ENCODE measurements at places on chromosomes 2 and 18. TPM values are rescaled to one million over a fixed set of nuclear protein-coding genes. Genes with fewer than 3 reads are reported as not detected.

The LCT gene
- total RNA-seq = not detected

The CYS1 gene
- total RNA-seq = 27.8 TPM

The CCDC68 gene
- total RNA-seq = 9.8 TPM

The MTCL1 gene
- total RNA-seq = 182 TPM

The M1AP gene
- total RNA-seq = 2.0 TPM

The GRHL1 gene
- 7.2 TPM for total RNA-seq

The ASPRV1 gene
- total RNA-seq = 1.1 TPM

The TYMS gene
- total RNA-seq = 5.8 TPM

The SPRED2 gene
- total RNA-seq = 34.7 TPM

The STPG4 gene
- total RNA-seq = 0.20 TPM

The FEV gene
- not detected for total RNA-seq

The KIAA2012 gene
- total RNA-seq = not detected

The UPP2 gene
- not detected for total RNA-seq

The ETAA1 gene
- 13.9 TPM for total RNA-seq

The AMER3 gene
- total RNA-seq = 0.03 TPM

The NYAP2 gene
- 0.06 TPM for total RNA-seq

The CYP26B1 gene
- 2.2 TPM for total RNA-seq

The NRP2 gene
- 146 TPM for total RNA-seq

The C2orf15 gene
- 5.8 TPM for total RNA-seq

The ABCG8 gene
- total RNA-seq = 2.6 TPM

The GTF2A1L gene
- 6.2 TPM for total RNA-seq

The CYRIA gene
- total RNA-seq = 7.0 TPM

The TUBB8B gene
- not detected for total RNA-seq

The CPO gene
- 0.23 TPM for total RNA-seq

The HAAO gene
- 20.9 TPM for total RNA-seq

The CNTNAP5 gene
- total RNA-seq = 31.7 TPM

The SALL3 gene
- 0.17 TPM for total RNA-seq

The PTH2R gene
- 1.1 TPM for total RNA-seq

The AGXT gene
- total RNA-seq = 1.6 TPM

The SERPINB7 gene
- 0.17 TPM for total RNA-seq

The BCS1L gene
- 36.4 TPM for total RNA-seq

The MSH6 gene
- 46.3 TPM for total RNA-seq

The VSNL1 gene
- total RNA-seq = 0.23 TPM

The ASXL3 gene
- total RNA-seq = 12.2 TPM

The CAD gene
- total RNA-seq = 26.7 TPM

The ANTXR1 gene
- 142 TPM for total RNA-seq

The CXCR2 gene
- total RNA-seq = 0.69 TPM

The POMC gene
- total RNA-seq = 6.8 TPM

The INPP5D gene
- 30.4 TPM for total RNA-seq

The LRRTM4 gene
- total RNA-seq = 0.23 TPM

The CCDC102B gene
- 9.4 TPM for total RNA-seq

The POTEJ gene
- not detected for total RNA-seq

The DGUOK gene
- total RNA-seq = 45.4 TPM

The TET3 gene
- total RNA-seq = 19.3 TPM

The VAMP5 gene
- 48.8 TPM for total RNA-seq

The SLC38A11 gene
- 63.3 TPM for total RNA-seq

Data from mucosa of gallbladder (tissue), 1 donor.